ENCODE measurements at places on chromosomes 16 and 17. TPM values are rescaled to one million over a fixed set of nuclear protein-coding genes. Genes with fewer than 3 reads are reported as not detected.

The CMTM2 gene
- total RNA-seq = 4.0 TPM

The SLC52A1 gene
- 0.86 TPM for total RNA-seq

The DHODH gene
- total RNA-seq = 8.2 TPM

DNA sequence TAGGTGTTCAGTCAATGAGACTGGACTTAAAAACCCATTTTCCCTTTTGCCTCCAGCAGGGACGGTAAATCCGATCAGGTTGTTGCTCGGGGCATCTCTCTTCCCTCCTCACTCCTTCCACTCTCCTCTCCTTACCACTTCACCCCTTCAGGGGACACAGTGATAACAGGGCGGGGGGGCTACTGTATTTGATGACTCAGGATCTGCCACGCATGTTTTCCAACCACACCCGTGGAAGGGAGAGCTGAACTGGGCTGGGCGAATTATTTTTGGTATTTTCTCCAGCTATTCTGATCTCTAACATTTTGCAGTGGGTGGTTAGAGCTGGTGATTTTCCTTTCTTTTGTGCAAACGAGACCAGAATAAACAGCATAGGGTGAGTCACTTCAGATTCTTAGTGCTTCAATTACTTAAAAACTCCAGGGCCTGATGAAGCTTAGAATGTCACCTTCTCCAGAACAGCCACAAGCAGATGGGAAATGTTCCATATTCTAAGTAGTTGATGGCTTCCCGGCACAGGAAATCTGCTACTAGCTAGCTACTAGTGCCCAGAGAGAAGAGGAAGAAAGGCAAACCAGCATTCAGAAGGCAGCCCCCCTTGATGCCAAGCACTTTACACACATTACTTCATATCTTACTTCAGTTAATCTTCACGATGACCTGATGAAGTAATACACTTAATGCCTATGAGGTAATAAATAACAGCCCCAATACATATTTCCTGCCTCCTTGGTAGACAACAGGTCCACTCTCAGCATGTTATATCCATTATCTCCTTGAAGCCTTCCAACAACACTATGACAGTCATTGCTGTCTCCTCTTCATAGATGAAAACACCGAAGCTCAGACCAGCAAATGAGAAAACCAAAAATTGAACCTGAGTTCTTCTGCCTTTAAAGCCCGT, 74.1 kb downstream of the ASIC2 start:
- peaks cover 4% of the 10 kb centered on the region for H3K27me3 ChIP-seq
- no peaks in the 10 kb centered on the region for H3K4me1 ChIP-seq
- no peaks in the 10 kb centered on the region for H3K36me3 ChIP-seq
- no peak overlapping the region for H3K27ac ChIP-seq

DNA sequence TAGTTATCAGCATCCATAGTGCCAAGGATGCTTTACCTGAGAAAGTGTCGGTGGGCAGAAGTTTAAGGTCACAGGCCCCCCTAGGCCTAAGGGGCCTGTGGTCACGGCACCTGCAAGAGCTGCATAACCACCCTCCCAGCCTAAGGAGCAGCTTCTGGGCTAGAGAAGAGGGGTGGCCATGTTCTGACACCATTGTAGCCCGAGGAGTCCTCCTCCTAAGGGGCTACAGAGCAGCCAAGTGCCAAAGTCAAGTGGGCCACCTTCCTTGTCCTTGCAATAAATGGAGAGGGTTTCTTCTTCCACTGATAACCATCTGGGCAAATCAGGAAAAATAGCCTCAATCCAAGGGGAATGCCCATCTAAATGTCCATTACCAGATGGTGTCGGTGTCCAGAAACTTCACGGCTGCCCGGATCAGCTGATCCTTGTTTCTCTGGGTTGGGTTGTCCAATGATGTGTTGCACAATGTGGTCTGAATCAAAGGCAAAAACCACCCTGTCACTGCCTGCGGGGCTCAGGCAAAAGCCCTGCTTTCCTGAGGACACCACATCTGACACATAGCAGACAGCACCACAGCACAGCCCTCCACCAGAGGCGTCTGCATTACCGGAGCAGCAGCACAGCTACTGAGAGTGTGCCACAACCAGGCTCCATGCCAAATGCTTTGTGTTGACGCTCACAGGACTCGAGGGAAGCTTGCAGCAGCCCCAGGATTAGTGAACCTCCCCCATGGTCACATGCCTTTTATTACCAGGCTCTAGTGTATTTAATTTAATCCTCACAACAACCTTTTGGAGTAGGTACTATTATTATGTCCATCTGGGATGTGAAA, 12.8 kb downstream of the ATPAF2 start:
- DNase-seq = no peak
- H3K4me3 ChIP-seq = no peak overlapping the region
- no peak overlapping the region for H3K27ac ChIP-seq
- peaks cover 6% of the 10 kb centered on the region for H3K4me1 ChIP-seq

- no peaks in the 10 kb centered on the region for H3K27me3 ChIP-seq
- H3K4me3 ChIP-seq = no peak overlapping the region
Observed at GRCh38 chr17:60645918-60646523, 31.6 kb upstream of the BCAS3 start.

DNA sequence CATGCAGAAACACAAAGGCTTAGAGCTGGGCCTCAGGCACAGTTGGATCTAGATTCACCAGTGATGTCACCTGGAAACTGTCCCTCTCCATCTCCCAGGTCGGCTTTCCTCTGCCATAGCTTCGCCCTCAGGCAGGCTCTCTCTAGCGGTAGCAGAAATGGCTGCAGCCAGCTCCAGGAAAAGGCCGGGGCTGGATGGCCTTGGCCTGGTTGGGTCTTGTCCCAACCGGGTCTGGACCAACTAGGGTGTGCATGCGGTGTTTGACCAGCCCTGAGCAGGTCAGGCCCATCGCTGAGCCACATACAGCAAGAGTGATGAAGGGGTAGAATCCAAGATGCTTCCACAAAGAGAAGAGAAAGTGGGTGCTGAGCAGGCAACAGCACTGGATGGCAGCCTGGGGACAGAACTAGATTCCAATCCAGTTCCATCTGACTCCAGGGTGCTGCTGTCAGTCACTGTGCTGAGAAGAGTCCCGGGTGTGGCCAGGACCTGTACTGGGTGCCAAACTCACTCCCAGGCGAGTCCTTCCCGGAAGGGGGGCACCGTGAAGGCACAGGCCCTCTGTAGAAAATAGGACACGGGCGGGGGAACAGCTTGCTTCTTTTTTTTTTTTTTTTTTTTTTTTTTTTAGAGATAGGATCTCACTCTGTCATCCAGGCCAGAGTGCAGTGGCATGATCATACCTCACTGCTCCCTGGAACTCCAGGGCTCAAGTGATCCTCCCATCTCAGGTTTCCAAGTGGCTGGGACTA, 51.8 kb downstream of the SOCS3 start:
- no peak overlapping the region for H3K4me3 ChIP-seq
- peaks cover 11% of the 10 kb centered on the region for H3K4me1 ChIP-seq
- H3K27ac ChIP-seq = no peak overlapping the region
- DNase-seq = no peak
- no peaks in the 10 kb centered on the region for H3K27me3 ChIP-seq

- no peak overlapping the region for H3K27ac ChIP-seq
- DNase-seq = no peak
- no peaks in the 10 kb centered on the region for H3K27me3 ChIP-seq
- no peak overlapping the region for H3K4me3 ChIP-seq
Observed at GRCh38 chr16:85317704-85318103, 205.4 kb upstream of the CIBAR2 start.

GRCh38 chr16:63059676-63060075, 1023.4 kb upstream of the CDH8 start:
- no peaks in the 10 kb centered on the region for H3K36me3 ChIP-seq
- DNase-seq = no peak
- H3K27ac ChIP-seq = no peak overlapping the region
- no peaks in the 10 kb centered on the region for H3K27me3 ChIP-seq

Measured in lower lobe of right lung (tissue), 2 donors.